Umbilical cord (tissue), 2 donors: ENCODE measurements at places on chromosomes 5 and 9.

DNA sequence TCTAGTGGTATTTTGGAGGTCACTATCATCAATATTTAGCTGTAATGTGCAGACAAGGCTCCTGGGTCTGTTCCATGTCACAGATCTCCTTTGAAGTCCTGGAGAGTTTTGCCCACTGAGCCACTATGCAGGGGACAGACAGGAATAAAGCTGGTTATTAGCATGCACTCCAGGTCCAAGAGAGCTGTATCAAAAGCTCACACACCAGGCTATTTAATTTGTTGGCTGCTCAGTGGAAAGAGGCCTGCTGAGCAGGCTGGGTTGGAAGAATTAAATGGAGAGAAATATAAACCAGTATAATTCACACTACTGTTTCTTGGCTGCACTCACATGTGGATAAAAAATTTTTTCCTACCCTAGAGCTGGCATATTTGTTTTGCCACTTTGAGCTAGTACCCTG is 113.8 kb upstream of the TAF11L2 start:
- DNase-seq, result no peak

GRCh38 chr5:61999371-61999770 is 306.6 kb upstream of the KIF2A start:
- DNase-seq, result no peak

DNA sequence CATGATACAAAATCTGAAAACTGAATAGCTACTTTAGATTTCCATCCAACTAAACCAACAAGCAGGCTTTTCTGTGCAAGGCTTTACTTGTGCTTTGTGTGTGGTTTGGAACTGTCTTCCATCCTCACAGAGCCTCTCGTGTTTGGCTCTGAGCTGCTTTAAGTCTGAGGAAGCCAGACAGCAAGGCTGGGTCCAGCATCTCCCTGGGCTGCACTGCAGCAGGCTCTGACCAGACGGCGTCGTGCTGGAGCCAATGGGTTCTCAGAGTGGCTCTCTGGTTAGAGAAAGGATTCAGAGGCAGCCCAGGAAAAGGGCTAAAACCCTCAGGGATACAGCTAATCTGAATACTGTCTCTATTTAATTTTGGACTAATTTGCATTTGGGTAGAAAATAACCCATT is 207.9 kb upstream of the EFNA5 start:
- DNase-seq, result peak; percentile 88

DNA sequence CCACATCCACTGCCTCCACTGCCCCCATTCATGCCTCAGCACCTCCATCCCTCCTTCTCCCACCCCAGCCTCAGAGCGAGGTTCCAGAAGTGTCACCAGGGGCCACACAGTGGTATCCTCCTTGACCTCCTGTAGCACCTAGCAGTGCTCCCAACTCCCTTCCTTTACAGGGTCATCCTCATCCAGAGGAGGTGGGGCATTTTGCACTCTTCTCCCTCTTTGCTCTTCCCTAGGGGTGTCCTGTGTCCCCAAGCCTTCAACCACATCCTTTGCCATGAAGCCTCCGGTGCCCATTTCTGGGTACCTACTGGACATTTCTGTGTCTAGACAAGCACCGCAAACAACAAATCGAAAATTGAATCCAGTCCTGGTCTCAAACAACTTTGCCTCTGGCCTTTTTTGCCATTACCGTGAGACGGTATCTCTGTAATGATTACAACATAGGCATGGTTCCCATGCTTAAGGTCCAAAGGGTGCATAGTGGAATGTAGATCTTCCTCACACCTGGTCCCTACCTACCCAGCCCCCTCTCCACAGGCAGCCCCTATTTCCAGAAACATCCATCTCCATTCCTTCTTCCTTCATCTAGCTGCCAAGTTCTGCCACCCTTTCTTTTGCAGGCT is 17.6 kb downstream of the WWC1 start:
- no peak for DNase-seq

DNA sequence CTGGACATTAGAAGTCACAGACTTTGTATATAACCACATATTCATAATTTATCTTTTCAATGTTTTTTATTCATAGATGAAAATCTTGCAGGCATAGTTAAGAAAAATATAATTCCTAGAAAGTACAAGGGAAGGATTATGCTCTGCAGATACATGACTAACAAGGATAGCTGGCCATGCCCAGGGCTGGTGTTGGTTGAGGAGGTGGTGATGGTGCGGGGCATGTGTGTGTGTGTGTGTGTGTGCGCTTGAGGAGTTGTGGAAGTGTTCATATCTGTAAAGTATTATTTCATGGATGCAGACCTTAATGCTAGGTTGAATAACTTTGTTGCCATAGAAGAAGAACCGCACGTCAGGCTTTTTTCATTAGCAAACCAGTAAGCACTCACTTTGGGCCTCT is 1.3 kb downstream of the S1PR3 start:
- no peak for DNase-seq
